ENCODE measurements at places on chromosomes 13 and 19. TPM values are rescaled to one million over a fixed set of nuclear protein-coding genes. Genes with fewer than 3 reads are reported as not detected.

The WASF3 gene
- 27.3 TPM for total RNA-seq

The SIGLEC8 gene
- total RNA-seq: 3.1 TPM

The KLK12 gene
- not detected for total RNA-seq

The GPR183 gene
- total RNA-seq: 6.9 TPM

The NDUFA11 gene
- total RNA-seq: 167 TPM

The FLT3LG gene
- 3.0 TPM for total RNA-seq

The TBCB gene
- 177 TPM for total RNA-seq

The ZNF486 gene
- total RNA-seq: 5.1 TPM

The IGSF23 gene
- 0.37 TPM for total RNA-seq

The GDF15 gene
- 0.93 TPM for total RNA-seq

The RAB11B gene
- 84.4 TPM for total RNA-seq

The PRX gene
- total RNA-seq: 5.1 TPM

The GARIN5A gene
- total RNA-seq: 60.0 TPM

The RPS15 gene
- total RNA-seq: 1,248 TPM

The LILRA1 gene
- total RNA-seq: 0.50 TPM

The LILRA6 gene
- total RNA-seq: 0.37 TPM

The KLK13 gene
- 7.8 TPM for total RNA-seq

The ZNF155 gene
- total RNA-seq: 8.7 TPM

The STOML3 gene
- not detected for total RNA-seq

The TNFSF11 gene
- 2.0 TPM for total RNA-seq

The PNMA8A gene
- 34.9 TPM for total RNA-seq

The ZSWIM9 gene
- total RNA-seq: 5.8 TPM

The TEX101 gene
- 93.3 TPM for total RNA-seq

The SUGT1 gene
- 49.1 TPM for total RNA-seq

The CEBPA gene
- 3.5 TPM for total RNA-seq

The MCEMP1 gene
- total RNA-seq: not detected

The LAMP1 gene
- total RNA-seq: 177 TPM

The CGB2 gene
- total RNA-seq: 0.99 TPM

The ZNF90 gene
- total RNA-seq: 3.9 TPM

The THSD1 gene
- total RNA-seq: 4.4 TPM

The APOC4 gene
- total RNA-seq: not detected

The ZNF71 gene
- total RNA-seq: 18.3 TPM

The NLRP11 gene
- total RNA-seq: 3.9 TPM

The C19orf85 gene
- not detected for total RNA-seq

The ZNF793 gene
- 25.6 TPM for total RNA-seq

The DZIP1 gene
- total RNA-seq: 54.7 TPM

The COX7A1 gene
- total RNA-seq: 4.8 TPM

The APC2 gene
- total RNA-seq: 5.9 TPM

The TRPC4 gene
- 0.06 TPM for total RNA-seq

The SHISA2 gene
- total RNA-seq: 20.6 TPM
